ENCODE measurements at places on chromosomes 13 and 19.

DNA sequence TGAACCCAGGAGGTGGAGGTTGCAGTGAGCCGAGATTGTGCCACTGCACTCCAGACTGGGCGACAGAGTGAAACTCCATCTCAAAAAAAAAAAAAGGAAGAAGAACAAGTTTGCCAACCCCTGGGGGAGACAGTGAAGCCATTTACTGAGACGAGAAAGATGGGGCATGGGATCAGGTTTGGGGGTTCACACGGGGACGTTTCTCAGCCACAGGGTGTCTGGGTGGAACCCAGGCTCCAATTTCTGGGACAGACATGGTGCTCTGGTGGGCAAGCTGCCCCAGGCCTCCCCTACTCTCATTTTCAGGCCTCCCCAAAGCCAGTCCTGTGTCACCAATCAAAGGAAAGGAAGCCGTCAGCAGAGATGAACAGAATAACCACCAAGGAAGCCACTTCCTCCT, 13.4 kb downstream of the HSH2D start:
- DNase-seq = no peak

DNA sequence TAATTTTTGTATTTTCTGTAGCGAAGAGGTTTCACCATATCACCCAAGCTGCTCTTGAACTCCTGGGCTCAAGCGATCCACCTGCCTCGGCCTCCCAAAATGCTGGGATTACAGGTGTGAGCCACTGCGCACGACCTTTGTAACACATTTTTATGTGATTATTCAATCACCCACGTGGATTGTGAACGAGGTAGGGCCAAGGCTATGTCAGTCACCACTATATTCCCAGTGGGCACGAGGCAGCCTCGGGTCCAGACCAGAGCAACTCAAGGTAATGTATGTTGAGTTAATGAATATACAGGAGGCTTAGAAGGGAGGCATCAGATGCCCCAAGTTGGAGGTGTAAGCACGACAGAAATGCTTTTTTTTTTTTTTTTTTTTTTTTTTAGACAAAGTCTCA, 8.9 kb downstream of the PTGIR start:
- no peak for DNase-seq

- DNase-seq = no peak
Observed at GRCh38 chr19:42251572-42252358, 3.2 kb downstream of the ERF start.

GRCh38 chr19:31627620-31628365, 278.6 kb upstream of the TSHZ3 start:
- DNase-seq = no peak

DNA sequence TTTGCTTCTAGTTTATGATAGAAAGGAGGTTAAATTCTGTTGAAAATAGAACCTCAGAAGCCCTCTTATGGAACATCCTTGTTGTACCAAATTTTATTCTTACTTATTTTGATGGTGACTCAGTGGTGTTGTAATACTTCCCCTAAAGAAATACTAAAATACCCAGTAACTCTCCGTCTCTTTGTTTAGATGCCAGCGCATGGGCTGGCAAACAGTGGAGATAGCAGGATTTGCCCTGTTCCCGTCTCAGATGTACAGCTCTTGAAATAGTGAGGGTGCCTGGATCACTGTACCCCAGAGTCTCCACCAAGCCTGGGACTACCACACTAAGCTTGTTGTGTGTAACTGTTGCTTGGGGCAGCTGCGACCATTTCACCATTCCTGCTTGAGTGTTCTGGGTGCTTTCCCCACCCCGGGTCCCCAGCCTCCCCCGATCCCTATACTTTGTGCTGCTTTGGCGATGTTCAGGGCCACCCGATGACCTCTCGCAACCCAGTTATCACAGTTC, 67.0 kb upstream of the TEX29 start:
- no peak for DNase-seq

GRCh38 chr19:3263866-3264265, 39.4 kb downstream of the CELF5 start:
- DNase-seq = no peak

DNA sequence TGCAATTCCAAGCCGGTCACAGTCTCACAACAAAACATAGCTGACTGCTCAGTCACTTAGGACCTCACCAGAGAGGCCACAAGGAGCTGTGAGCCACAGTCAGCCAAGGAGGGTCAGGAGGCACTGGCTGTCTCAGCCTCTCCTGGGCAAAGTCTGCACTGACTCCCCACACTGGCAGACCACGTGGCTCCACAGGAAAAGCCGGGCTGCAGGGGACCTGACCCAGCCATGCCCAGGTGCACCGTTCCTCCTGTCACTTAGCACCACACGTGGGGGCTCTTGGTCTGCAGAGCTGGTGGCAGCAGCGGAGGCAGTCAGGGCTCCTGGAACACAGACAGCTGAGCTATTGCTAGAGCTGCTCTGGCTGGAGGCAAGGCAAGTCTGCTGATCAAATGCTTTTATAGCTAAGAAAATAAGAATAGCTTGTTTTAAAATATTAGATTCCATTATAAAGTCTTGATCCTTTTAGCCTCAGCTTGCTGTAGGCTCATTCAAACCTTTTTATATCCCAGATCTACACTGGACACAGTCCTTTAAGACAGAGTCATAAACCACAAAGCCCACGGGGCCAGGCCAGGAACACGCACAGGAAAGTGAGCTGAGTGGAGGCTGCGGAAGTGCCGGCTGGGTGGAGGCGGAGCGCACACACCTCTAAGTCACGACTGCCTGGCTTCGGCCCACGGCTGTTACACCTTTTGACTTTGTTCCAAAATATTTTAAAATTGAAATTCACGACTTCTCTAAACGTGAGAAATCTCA, 744.1 kb downstream of the UQCRFS1 start:
- no peak for DNase-seq

- DNase-seq = peak; percentile 58
Observed at GRCh38 chr13:43153436-43154090, 130.2 kb downstream of the DNAJC15 start.

DNA sequence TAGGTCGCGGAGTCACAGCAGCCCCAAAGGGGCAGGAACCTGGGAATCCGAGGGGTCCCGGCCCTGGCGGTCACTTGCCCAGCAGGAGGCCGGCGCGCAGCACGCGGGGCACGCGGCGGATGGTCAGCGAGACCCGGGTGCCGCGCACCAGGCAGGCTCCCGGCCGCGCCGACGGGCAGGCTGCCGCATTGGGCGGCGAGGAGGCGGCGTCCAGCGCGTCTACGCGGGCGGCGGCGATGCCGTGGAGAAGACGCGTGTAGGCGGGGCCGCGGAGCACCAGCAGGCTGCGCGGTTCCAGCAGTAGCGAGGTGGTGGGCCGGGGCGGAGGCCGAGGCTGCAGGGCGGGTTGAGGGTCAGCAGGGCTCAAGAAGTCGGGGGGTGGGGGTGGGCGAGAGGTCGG, 607 bp upstream of the SYNE4 start:
- no peak for DNase-seq

Data from HS-27A (cell line).